ENCODE measurements at places on chromosomes 4 and X.

DNA sequence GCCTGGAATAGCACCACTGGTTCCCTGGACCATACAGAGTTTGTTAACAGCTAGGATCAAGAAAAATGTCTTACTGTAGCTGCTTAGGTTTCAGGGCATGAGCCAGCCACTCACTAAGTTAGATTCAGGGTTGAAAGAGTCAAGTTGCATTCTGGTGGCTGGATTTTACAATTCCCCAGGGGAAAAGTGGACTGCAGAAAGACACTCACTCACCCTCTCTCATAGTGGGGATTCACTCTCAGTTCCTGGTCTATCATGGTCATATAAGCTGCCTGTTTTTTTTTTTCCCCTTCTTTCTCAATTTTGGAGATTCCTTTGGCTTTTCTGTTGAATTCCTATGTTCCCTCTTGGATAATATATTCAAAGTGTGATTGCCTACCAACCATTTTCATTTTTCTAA lies 744.2 kb upstream of the GRIA3 start:
- no peak for DNase-seq

GRCh38 chr4:78645853-78646757 lies 94.5 kb downstream of the ANXA3 start:
- DNase-seq = no peak

GRCh38 chr4:94307231-94307871 lies 35.3 kb downstream of the HPGDS start:
- DNase-seq = no peak

DNA sequence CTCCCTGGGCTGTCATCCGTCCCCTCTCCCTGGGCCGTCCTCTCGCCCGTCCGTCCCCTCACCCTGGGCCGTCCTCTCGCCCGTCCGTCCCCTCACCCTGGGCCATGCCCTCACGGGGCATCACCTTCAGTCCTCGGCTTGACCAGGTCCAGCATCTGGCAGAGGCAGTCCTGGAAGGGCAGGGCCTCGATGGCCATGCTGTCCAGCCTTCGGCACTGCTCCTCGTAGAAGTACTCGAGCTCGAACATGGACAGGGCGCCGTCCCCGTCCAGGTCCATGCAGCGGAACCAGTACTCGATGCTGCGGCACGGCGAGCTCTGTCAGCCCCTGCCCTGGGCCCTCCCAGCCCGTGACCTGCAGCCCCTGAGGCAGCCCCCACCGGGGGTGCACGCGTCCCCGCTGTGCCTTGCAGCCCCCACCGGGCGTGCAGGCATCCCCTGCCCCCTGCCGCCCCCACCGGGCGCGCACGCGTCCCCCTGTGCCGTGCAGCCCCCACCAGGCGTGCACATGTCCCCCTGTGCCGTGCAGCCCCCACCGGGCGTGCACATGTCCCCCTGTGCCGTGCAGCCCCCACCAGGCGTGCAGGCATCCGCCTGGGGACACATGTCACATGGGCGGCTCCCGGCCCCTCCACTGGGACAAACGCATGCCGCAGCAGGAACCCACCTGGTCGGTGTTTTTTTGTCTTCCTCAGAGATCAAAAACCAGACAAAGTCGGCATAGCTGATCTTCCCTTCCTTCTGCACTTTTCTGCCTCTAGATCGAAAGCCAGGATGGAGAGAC lies 22.2 kb upstream of the GTPBP6 start:
- no peak for DNase-seq

- no peak for DNase-seq
Measured at GRCh38 chrX:53195401-53195800, 29.6 kb downstream of the KDM5C start.

- no peak for DNase-seq
Measured at GRCh38 chrX:95076449-95076848, 1402.4 kb downstream of the FAM133A start.

- DNase-seq = no peak
Measured at GRCh38 chr4:138851391-138852335, 163.9 kb upstream of the NOCT start.

DNA sequence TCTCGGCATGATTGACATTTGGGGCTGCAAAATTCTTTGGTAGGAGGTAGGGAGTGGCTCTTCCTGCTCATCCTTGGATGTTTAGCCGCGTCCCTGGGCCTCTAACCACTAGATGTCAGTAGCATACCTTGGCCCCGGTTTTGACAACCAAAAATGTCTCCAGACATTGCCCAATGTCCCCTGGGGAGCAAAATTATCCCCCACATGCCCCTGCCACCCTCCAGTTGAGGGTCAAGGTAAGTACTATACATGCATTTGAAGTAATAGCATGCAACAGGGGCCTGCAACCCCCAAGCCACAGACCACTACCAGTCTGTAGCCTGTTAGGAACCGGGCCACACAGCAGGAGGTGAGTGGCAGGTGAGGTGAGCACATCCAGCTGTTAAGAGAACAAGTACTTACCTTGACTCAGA lies 17.6 kb upstream of the KIAA1210 start:
- no peak for DNase-seq

- no peak for DNase-seq
Measured at GRCh38 chr4:107931775-107932321, 499 bp downstream of the CYP2U1 start.

DNA sequence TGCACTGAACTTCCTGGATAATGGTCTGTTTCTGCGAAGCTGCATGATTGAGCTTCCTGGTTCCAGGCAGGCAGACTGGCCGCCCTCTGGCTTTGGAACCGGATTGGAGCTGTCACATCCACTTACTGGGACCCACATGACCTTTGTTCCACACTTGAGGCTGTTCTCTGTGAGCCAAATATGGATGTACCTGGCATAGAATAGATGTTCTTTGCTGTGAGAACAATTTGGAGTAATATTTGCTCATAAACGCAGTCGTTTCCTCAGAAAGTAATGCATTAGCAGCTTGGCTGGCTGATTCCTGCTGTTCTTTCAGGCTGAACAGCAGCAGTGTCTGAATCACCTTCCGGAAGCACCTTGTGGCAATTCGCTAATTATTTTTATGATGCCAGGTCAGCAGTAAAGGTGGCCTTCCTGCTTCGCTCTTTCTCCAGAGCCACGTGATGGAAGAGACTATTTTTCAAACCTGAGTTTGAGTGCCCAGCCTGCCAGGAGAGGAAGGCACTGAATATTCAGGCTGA lies 78.1 kb upstream of the BOD1L1 start:
- DNase-seq = peak; percentile 68

DNA sequence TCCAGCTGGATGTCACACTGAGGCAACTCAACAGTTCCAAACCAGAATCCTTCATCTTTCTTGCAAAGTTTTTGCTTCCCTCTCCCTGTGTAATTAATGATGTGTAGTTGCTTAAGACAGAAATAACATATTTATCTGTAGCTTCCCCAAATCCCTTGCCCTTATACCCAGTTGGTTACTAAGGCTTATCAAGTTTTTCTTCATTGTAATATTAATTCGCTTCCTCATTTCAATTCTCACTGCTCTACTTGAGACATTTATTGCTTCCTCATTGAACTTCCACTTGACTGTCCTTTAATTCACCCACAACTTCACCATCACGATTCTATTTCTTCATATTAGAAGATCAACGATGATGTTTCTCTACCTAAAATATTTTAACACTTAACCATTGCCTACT lies 386.6 kb upstream of the CPEB2 start:
- no peak for DNase-seq

DNA sequence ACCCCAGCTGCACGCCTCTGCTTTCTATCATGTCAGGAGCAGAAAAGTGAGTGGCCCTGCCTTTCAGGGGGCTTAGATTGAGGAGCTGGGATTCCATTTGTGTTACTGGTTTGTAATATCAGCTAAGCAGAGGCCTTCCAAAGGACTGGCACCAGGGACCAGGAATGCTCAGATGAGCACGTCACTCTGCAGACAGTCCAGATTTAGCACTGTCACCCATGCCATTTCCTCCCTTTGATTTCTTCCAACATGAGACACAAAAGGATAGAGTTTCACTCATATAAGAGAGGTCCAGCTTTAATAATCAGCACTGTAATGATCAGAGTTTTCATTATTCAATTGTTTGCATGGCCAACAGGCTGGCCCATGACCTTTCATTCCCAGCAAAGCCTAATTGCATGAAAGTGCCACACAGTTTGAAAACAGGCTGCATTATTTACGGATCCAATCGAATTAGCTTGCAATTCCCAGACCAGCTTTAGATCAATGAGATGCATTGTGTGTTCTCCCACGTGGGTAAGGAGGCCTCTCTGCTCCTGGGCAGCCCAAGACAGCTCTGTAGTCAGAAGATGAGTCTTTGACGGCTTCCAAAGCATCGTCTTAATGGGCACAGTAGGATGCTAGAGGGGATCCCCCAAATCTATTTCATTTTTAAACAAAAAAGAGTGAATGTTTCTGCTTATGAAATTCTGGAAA lies 9.8 kb upstream of the SLC2A9 start:
- no peak for DNase-seq

GRCh38 chr4:30720021-30720660 lies at the start of gene PCDH7:
TSS of gene PCDH7 (plus strand) at chr4:30720369. CDS start at chr4:30721423, 1,054 bp downstream.
- DNase-seq = no peak

DNA sequence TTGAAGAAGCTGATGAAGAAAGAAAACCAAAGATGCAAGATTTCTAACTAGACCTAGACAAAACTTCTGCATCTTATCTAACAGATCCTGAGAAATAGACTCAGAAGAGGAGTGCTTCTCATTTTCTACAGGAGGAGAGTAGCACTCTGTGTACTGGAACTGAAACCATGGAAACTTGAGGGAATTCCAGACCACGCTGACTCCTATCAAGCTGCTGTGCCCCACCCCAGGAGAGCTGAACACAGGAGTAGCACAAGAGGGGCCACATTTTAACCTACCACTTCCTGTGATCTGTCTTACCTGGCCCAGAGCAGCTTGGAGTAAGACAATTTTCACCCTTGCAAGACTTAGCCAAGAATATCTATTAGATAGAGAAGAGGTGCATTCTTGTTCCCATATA lies 248.9 kb downstream of the SCFD2 start:
- DNase-seq = no peak

- DNase-seq = no peak
Measured at GRCh38 chr4:185099940-185100339, 43.1 kb upstream of the SLC25A4 start.

DNA sequence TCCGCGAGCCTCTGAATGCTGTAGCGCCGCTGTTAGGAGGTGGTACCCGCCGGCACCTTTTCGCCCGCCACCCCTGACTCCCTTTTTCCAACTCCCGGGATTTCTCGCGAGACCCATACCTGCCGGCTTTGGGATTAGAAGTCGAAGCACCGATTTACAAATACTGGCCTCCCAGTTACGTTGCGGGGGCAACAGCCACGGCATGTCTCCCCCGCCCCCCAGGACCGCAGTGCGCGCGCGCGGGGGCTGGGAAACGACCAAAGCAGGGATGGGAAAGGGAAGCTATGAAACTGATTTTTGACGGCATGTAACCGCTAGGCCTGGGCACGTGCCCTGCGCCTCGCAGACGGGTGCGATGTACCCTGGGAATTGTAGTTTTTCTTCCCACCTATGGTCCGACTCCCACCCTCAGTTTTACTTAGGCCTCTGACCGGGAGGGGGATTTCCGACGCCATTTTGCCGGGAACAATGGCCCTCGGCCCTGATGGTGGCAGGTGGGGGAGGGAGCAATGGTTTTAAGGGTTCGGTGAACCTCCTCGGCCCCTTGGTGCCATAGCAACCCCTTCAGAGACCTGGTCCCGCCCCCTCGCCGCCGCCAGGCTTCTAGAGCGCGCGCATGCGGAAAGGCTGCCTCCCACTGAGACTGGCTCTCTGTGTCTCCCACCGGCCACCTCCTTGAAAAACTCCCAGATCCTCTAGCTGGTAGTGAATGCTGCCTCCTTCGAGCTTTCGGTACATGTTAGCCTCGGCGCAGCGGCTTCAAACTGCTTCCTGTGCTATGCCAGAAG lies 772 bp upstream of the WNK3 start:
- DNase-seq = peak; percentile 30

- no peak for DNase-seq
Measured at GRCh38 chr4:48311896-48312295, 29.4 kb upstream of the SLAIN2 start.

GRCh38 chr4:162959046-162959445 lies 207.6 kb downstream of the NAF1 start:
- DNase-seq = no peak

Data from NCI-H2029 treated with DMSO at 0.1 percent for 48 hours (cell line).